PC-9 (cell line): ENCODE measurements at places on chromosomes 3 and 15. TPM values are rescaled to one million over a fixed set of nuclear protein-coding genes. Genes with fewer than 3 reads are reported as not detected.
A peak's percentile ranks its signal among the peaks of the same experiment; 100 is the strongest.

- no peaks in the 10 kb centered on the region for H3K4me1 ChIP-seq
- no peaks in the 10 kb centered on the region for H3K27me3 ChIP-seq
- H3K4me3 ChIP-seq: no peak overlapping the region
- H3K27ac ChIP-seq: no peak overlapping the region
Measured at GRCh38 chr3:13427662-13428603, 7.8 kb upstream of the NUP210 start.

DNA sequence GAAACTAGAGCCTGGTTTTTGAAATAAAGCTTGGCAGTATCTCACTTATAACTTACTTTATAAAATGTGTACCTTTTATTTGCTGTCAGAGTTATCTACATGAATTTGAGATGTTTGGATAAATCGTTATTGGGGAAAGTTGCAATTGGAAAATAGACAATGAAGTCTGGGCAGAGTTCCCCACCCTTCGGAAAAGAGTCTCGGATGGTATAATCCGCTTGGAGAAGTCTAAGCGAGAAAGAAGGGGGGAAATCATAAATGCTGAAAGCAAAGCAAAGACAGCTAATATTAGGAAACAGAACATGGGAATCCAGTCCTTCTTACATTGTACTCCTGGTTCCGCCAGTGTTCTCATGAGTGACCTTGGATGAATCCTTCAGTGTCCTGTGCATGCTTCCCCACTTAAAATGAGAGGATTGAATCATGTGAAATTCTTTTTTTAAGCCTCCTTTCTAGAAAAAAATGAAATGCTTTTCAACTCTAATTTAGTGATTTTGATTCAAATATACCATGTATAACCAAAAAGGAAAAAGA, 162.4 kb downstream of the ATG7 start:
- no peaks in the 10 kb centered on the region for H3K27me3 ChIP-seq
- no peak for DNase-seq
- H3K27ac ChIP-seq: no peak overlapping the region
- no peak overlapping the region for H3K4me3 ChIP-seq

DNA sequence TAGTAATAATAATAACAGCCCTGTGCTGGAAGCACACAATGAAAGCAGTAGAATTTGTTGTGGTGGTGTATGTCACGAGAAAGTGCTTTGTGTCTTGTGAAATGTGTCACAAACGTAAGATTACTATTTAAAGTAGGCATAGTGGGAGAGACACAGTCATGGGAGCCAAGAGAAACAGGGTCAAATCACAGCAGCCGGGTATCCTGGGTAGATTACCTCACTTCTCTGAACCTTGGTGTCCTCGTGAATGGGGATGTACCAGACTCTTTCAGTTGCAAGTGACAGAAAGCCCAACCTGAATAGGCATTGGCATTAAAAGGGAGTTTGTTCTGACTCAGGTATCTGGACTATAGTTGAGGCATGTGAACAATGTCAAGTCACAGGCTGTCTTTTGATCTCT, 29.1 kb upstream of the SRGAP3 start:
- no peak for DNase-seq
- H3K27ac ChIP-seq: no peak overlapping the region
- no peak overlapping the region for H3K4me3 ChIP-seq
- H3K36me3 ChIP-seq: no peaks in the 10 kb centered on the region

DNA sequence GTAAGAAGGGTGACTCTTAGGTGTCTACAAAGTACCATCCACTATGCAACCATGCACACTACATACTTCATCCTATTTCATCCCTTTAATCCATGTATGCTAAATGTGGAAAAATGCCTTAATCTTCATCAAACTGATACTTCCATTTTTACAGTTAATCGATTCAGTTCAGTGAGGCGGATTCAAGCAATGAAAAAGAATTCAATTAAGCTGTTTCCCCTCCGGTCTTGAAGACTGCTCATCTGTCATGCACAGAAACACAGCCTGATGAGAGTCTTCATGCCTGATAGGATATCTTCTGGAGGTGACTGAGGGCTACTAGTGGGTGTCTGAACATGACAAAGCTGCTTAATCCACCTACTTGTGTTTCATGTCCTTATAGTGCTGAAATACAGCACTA, 270.6 kb upstream of the ALCAM start:
- H3K27me3 ChIP-seq: no peaks in the 10 kb centered on the region
- no peaks in the 10 kb centered on the region for H3K36me3 ChIP-seq
- no peak overlapping the region for H3K27ac ChIP-seq
- H3K4me3 ChIP-seq: no peak overlapping the region
- no peaks in the 10 kb centered on the region for H3K4me1 ChIP-seq
- DNase-seq: no peak

GRCh38 chr3:172256101-172256734, 192.0 kb downstream of the GHSR start:
- peaks cover 62% of the 10 kb centered on the region for H3K4me1 ChIP-seq
- DNase-seq: no peak
- no peak overlapping the region for H3K4me3 ChIP-seq

DNA sequence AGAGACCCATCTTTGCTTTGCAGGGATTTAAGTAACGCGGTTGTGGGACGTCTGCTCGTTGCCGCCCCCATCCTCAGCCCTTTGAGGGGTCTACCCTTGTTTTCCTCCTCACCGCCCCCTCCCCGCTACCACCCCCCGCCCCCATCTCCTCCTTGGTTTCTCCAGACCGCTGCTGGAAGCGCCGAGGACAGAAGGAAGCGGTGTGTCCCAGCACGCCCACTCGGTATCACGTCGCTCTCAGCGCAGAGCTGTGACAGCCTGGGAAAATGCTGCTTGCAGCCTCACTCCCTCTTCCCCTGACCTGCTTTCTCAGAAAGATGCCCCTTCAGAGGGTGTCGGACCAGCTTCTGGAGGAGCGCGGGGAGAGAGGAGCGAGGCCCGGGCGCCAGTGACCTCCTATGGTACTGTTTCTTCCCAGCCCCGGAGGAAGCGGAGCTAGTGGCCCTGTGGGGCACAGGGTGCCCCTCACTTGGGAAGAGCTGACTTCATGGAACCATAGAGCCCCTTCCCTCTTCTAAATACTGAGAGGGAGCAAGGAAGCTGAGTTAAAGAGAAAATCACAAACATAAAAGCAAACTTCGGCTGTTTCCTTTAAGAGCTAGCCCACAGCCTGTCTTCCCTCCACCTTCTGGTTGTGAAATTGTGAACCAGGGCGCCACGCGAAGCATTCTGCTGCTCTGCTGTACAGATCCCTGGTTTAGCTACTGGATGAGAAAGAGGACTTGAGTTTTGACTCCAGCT, 698 bp downstream of the IL1RAP start:
- peaks cover 27% of the 10 kb centered on the region for H3K4me1 ChIP-seq
- 0 out of 2 replicates have a peak overlapping the region, but pooled peaks have one; percentile 0 for H3K27ac ChIP-seq
- no peaks in the 10 kb centered on the region for H3K27me3 ChIP-seq

GRCh38 chr15:41042851-41043250, 73.2 kb downstream of the INO80 start:
- H3K27me3 ChIP-seq: no peaks in the 10 kb centered on the region
- no peak overlapping the region for H3K27ac ChIP-seq
- no peaks in the 10 kb centered on the region for H3K4me1 ChIP-seq
- DNase-seq: no peak
- peaks cover 11% of the 10 kb centered on the region; the same call in 1 of the 2 replicates for H3K36me3 ChIP-seq
- H3K4me3 ChIP-seq: no peak overlapping the region

GRCh38 chr15:65862682-65863081, 6.6 kb upstream of the RAB11A start:
- no peak overlapping the region for H3K27ac ChIP-seq
- H3K4me3 ChIP-seq: no peak overlapping the region
- DNase-seq: peak; percentile 6
- H3K27me3 ChIP-seq: no peaks in the 10 kb centered on the region

- no peak overlapping the region for H3K4me3 ChIP-seq
- no peaks in the 10 kb centered on the region for H3K4me1 ChIP-seq
- H3K27me3 ChIP-seq: no peaks in the 10 kb centered on the region
Measured at GRCh38 chr15:48409623-48410022, 78.4 kb downstream of the DUT start.

DNA sequence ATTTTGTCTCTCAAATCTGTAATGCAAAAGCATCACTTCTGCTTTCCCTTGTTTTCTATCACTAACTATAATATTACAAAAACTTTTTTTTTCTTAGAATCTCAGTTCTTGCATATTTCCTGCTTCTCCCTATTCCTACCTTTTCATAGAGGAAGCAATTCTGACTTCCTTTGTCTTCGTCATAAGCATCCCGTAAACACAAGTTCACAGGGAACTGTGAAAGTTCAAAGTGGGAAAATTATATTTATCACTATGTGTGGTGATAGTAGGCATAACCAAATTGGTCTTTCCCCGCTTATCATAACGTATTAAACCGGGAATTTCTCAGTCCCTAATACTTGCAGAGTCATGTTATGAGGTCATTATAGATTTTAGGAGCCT, 22.3 kb downstream of the CD200 start:
- no peaks in the 10 kb centered on the region for H3K27me3 ChIP-seq
- H3K4me3 ChIP-seq: no peak overlapping the region
- no peak overlapping the region for H3K27ac ChIP-seq
- no peaks in the 10 kb centered on the region for H3K4me1 ChIP-seq
- no peaks in the 10 kb centered on the region for H3K36me3 ChIP-seq
- DNase-seq: no peak

- H3K27ac ChIP-seq: no peak overlapping the region
- H3K36me3 ChIP-seq: no peaks in the 10 kb centered on the region
- DNase-seq: no peak
Measured at GRCh38 chr3:122272879-122273278, 52.2 kb upstream of the CSTA start.

DNA sequence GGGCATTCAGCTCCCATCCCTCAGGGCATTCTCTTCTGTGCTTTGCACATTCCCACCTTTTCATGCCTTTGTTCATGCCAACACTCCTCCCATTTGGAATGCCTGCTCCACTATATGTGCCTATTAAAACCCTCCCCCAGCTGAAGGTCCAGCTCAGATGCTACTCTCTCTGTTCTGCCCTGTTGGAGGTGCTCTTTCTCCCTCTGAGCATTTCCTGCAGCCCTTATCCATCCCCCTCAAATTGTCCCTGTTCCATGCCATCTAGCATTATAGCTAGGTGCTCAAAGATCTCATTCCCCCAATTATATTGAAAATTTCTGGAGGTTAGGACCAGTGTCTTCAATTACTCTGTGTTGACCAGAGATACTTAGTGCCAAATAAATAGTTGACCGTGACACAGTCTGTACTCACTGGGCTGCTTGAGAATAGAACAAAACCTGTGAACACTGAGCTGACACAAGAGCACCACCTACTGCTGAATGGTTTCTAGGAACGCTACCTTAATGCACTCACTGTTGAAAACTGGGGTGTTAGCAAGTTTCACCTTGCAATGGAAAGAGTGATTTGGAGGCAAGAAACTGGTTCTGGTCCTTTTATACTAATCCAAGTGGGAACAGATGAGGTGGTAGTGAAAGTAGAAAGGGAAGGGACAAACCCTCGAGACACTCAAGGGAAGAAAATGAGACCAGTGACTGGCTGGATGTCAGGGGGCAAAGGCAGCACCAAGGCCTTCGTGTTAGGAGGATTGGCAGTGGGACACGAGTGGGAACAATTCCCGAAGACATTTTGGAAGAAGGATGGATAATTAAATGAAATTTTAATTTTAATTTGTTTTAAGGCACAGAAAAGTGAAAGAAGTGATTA, 289.8 kb upstream of the ROPN1 start:
- no peak for DNase-seq
- no peaks in the 10 kb centered on the region for H3K4me1 ChIP-seq
- no peaks in the 10 kb centered on the region for H3K36me3 ChIP-seq
- H3K27ac ChIP-seq: no peak overlapping the region

- peaks cover 21% of the 10 kb centered on the region for H3K4me1 ChIP-seq
- no peaks in the 10 kb centered on the region for H3K36me3 ChIP-seq
- H3K27me3 ChIP-seq: no peaks in the 10 kb centered on the region
- H3K27ac ChIP-seq: peak overlapping the region; percentile 25; the same call in 1 of the 2 replicates
Measured at GRCh38 chr15:61750271-61751084, 309.8 kb downstream of the VPS13C start.

DNA sequence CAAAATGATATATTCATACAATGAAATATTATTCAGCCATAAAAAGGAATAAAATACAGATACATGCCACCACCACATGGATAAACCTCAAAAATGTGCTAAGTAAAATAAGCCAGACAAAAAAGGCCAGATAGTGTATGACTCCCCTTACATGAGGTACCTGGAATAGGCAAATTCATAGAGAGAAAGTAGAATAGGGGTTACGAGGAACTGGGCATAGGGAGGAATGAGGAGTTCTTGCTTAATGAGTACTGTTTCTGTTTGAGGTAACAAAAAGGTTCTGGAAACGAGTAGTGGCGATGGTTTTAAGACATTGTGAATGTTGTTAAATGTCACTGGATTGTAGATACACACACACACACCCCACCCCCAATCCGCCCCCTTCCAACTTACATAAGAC, 8.2 kb downstream of the RAF1 start:
- DNase-seq: no peak
- no peaks in the 10 kb centered on the region for H3K36me3 ChIP-seq
- no peaks in the 10 kb centered on the region for H3K27me3 ChIP-seq

- no peaks in the 10 kb centered on the region for H3K27me3 ChIP-seq
- H3K4me3 ChIP-seq: no peak overlapping the region
- no peak for DNase-seq
- H3K36me3 ChIP-seq: no peaks in the 10 kb centered on the region
Measured at GRCh38 chr15:35777061-35777460, 231.1 kb upstream of the DPH6 start.

- no peak overlapping the region for H3K4me3 ChIP-seq
- H3K4me1 ChIP-seq: no peaks in the 10 kb centered on the region
- no peak for DNase-seq
- H3K27ac ChIP-seq: no peak overlapping the region
- H3K36me3 ChIP-seq: no peaks in the 10 kb centered on the region
Measured at GRCh38 chr3:18483226-18483625, 58.1 kb upstream of the SATB1 start.

DNA sequence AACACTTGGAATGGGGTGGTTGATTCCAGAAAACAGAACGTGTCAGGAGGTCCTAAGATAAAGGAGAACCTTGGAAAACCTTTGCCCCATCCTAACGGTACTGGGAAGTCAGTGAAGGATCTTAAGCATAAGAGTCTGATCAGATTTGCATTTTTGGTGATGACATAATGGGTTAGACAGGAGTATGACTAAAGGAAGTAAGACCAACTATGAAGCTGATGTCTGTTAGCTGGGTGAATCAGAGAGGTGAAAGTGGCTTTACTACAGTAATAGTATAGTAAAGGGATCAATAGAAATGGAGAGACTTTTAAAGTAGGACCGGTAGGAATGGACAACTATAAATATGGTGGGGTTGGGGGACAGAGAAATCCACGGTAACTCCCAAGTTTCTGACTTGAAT, 12.6 kb downstream of the GTF2A2 start:
- no peaks in the 10 kb centered on the region for H3K4me1 ChIP-seq
- no peak for DNase-seq
- H3K27ac ChIP-seq: no peak overlapping the region
- no peak overlapping the region for H3K4me3 ChIP-seq
- H3K27me3 ChIP-seq: no peaks in the 10 kb centered on the region

DNA sequence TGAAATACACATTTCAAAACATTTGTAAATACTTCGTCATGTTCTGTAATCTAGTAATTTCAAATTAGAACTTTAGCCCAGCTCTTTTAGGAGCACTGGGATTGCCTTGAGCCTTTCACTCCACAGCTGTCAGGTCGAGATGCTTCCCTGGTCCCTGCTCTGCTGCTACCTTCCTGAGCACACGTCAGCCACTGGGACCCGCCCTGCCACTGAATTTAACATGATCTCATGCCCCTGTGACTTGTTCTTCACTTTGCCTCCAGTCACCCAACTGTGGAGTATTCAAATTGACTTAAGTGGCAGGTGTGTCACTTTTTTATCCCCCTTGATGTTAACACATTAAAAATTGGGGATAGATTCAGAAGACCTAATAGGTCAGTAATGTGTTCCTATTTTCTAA, 3.3 kb downstream of the ARRDC4 start:
- H3K4me1 ChIP-seq: peaks cover 16% of the 10 kb centered on the region
- H3K27ac ChIP-seq: no peak overlapping the region
- no peak overlapping the region for H3K4me3 ChIP-seq
- DNase-seq: no peak

The NR1I2 gene
- total RNA-seq: not detected in 2 replicates

The GOLGA6L7 gene
- total RNA-seq: not detected in 2 replicates

The GPR149 gene
- total RNA-seq: not detected in 2 replicates

The SNTN gene
- not detected in 2 replicates for total RNA-seq
